ENCODE measurements at places on chromosomes 13 and 19.

DNA sequence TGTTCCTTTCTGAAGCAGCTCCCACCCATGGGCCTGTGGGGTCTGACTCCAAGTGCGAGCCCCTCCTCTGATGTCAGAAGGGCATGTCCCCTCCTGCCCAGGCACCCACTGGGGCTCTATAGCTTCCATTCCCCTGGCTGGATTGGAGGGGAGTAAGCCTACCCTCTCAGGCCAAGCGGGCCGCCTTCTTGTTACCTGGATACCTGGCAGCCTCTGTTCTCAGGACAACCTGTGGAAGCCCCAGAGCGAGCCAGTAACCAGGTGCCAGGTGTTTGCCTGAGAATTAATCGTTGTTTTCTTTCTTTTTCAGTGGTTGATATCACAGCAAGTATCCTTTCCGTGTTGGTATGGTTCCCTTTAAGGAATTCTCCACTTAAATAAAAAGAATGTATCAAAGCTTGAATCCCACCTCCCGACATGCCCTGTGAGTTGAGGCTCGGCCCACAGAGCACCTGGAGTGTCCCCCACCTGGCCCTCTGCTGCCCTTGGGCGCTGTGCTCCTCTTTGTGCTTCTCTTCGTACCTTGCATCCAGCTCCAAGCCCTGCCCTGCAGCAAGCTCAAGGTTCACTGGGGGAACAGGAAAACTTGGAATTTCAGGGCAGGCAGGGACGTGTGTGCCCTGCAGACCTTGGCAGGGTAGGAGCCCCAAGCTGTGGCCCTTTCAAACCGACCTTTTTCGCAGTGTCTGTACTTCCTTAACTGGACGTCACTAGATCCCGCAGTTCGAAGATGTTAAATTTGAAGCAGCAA is 15.0 kb downstream of the MAU2 start:
- no peak for DNase-seq

DNA sequence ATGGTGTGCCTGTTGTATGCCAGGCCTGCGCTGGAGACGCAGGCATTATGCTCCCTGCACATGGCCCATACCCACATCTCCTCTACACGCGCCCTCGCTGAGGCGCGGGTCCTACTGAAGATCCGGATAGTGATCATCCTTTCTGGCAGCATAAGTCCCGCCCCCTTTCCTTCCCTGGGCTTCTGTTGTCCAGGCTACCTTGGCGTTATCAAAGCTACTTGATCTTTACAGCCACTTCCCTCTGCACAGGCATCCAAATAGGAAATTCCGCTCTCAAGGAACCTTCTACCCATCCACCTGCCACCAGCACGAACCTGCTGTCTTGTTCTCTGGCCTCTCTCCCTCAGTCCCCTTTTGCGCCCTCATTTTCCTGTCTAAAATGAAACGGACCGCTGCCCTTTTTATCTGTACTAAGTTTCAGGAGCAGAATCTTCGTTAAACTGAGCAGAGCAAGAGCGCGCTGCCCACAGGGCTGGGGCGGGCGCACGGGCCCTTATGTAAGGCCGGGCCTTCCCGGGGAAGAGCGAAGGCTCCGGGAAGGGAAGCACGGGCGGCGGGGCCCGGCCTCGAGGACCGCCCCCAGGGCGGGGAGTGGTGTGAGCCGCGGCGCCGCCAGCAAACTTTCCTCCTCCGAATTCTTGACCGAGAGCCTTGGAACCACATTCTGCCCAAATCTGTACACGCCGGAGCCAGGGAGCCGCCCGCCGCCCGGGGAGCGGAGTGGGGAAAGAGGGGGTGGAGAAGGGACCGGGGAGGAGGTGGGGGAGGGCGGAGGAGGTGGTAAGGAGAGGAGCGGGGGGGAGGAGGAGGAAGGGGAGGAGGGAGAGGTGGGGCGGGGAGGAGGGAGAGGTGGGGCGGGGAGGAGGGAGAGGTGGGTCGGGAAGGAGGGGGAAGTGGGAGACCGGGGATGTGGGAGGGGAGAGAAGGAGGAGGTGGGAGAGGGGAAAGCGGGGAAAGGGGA is 920 bp upstream of the UBE2L5 start:
- peak; percentile 37 for DNase-seq

GRCh38 chr19:6060600-6061375 is 49.5 kb downstream of the RFX2 start:
- DNase-seq, result no peak

- no peak for DNase-seq
Observed at GRCh38 chr19:5091684-5092480, 123.0 kb downstream of the KDM4B start.

GRCh38 chr19:27776524-27776923 is 1436.4 kb downstream of the UQCRFS1 start:
- no peak for DNase-seq

DNA sequence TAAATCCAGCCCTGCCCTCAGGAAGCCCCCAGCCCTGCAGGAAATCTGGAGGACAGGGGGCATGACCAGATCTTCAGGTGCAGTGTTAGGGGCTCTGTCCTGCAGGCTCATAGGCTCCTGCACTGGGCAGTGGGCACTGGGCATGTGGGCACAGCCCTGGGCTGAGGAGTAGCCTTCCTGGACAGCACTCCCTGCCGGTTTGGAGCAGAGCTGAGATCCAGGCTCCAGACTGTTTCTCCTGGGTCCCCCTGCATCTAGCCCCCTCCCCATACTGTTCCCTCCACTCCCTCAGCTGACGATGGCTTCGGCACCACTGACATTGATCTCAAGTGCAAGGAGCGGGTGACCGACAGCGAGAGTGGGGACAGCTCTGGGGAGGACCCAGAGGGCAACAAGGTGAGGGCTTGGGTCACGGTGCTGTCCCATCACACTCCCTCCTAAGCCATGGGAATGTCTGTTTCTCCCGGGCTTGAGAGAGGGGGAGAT is 12.3 kb upstream of the PRR19 start:
- DNase-seq, result no peak

- no peak for DNase-seq
Observed at GRCh38 chr19:35734273-35734672, 8.0 kb downstream of the IGFLR1 start.

DNA sequence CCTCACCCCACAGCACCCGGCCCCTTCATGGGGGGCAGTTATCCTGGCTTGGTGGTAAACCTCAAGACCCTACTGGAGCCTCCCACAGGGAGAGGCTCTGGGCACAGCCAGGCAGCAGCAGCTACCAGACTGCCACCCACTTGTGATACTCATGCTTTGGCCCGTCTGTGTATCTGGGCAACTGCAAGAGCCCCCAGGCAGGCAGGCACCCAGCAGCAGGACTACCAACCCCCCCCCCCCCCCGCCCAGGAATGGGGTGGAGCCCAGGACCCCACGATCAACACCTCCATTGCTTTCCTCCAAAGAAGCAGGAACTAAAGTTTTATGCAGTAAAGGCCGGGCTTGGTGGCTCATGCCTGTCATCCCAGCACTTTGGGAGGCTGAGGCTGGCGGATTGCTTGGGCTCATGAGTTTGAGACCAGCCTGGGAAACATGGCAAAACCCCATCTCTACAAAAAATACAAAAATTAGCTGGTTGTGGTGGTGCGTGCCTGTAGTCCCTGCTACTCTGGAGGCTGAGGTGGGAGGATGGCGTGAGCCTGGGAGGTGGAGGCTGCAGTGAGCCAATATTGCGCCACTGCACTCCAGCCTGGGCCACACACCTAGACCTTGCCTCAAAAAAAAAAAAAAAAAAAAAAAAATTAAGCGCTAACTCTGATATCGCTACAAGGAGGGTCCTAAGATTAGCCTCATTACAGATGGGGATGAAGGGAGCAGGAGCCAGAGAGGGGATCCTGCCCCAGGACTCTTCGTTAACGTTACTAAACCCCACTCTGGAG is 1.1 kb upstream of the LYL1 start:
- no peak for DNase-seq

DNA sequence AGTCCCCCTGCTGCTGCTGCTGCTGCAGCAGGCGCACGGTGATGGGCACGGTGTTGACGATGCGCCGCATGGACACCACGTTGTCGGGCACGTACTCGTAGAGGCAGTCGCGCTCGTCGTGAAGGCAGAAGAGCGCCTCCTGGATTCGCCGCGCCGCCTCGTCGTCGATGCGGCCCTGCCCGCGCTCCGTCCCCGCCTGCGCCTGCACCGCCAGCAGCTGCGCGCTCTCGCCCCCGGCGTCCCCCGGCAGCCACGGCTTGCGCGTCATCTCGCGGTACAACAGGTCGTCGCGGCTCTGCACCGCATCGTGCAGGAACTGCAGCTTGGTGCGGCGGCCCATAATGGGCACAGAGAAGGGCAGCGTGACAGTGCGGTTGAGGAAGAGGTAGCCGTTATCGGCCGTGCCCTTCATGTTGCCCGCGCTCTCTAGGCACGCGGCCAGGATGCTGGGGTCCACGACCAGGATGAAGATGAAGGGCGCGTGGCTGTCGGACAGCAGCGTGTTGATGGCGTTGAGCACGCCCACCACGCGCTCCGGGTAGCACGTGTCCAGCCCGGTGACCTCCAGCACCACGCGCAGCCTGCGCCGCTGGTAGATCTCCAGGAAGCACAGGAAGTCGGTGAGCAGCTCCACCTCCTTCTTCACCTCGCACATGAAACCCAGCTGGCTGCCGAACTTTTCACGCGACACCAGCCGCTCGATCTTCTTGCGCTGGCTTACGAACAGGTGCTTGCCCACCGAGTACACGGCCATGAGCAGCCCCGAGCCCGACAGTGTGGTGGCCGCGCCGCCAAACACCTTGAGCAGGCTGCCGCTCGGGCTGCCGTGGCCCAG is 8.1 kb downstream of the NKPD1 start:
- DNase-seq, result no peak
